ENCODE measurements at places on chromosomes 12 and 14.

- no peak for DNase-seq
Measured at GRCh38 chr12:105431537-105432100, 101.1 kb downstream of the C12orf75 start.

DNA sequence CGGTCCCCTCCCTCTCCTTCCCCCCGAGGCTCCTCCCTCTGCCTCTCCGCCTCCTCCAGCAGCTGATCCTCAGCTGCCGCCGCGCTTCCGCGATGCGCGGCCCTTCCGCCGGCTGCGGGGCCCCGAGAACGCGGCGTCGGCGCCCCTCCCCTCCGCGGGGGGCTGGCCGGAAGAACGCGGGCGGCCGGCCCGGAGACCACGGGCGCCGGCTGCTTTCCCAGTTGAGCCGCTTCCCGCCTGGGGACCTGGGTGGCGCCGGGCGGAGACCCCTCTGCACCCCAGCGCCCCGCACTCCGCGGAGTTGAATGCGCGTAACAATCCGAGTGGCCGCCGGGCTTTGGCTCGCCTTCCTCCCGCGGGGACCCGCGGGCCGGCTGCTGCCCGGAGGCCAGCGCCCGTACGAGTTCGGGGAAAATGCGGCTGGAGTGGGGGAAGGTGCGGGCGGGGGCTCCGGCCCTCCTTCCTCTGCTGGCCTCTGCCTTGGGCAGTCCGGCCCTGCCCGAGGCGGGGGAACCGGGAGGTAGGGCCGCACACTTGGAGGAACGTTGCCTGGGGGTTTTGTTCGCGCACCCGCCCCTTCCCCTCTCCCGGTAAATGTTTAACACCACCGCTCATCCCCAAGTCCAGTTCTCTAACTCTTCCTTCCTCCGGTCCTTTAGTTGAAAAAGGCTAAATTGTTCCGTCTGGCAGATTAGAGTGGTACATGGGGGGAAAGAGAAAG lies 393 bp upstream of the DCAF5 start:
- peak; percentile 78 for DNase-seq

- DNase-seq, result no peak
Measured at GRCh38 chr12:100789975-100790374, 4.6 kb upstream of the ANO4 start.

DNA sequence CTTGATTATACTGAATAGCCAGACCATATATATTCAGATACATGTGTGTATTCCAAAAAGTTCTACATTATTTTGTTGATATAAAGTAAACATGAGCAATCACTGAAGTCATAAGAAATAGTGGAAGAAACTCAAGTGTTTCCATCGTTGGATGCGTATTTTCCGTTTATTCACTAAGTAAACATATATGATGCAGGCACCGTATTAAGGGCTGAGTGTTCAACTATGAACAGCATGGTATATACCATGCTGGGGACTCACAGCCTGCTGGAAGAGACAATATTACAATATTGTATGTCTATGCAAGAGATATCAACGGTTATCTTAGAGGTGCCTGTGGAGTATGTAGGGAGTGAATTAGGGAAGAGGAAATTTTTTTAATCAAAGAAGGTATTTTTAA lies 1.2 kb downstream of the PYROXD1 start:
- DNase-seq, result no peak

- DNase-seq, result no peak
Measured at GRCh38 chr12:50986966-50987737, 34.8 kb downstream of the HIGD1C start.

- DNase-seq, result no peak
Measured at GRCh38 chr12:128734371-128734770, 89.4 kb downstream of the SLC15A4 start.

- DNase-seq, result peak; percentile 9
Measured at GRCh38 chr14:102323102-102323501, 3.6 kb downstream of the ZNF839 start.

DNA sequence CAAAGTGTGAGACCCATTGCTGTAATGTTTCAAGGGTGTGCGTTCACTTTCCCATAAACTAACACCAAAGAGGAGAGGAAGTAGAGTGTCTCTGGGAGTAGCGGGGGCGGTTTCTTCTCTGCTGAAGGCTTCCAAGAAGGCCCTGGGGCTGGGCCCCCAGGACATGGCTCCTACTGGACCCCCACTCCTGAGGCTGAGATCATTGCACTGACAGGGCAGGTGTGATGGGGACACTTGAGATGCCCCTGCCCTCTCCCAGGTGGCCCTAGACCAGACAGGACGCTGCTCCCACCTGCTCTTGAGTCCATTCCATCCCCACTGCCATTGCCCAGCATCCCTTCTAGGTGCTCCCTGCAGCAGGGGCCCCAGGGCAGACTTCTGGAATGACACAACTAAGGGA lies 20.1 kb downstream of the TMEM63C start:
- no peak for DNase-seq

DNA sequence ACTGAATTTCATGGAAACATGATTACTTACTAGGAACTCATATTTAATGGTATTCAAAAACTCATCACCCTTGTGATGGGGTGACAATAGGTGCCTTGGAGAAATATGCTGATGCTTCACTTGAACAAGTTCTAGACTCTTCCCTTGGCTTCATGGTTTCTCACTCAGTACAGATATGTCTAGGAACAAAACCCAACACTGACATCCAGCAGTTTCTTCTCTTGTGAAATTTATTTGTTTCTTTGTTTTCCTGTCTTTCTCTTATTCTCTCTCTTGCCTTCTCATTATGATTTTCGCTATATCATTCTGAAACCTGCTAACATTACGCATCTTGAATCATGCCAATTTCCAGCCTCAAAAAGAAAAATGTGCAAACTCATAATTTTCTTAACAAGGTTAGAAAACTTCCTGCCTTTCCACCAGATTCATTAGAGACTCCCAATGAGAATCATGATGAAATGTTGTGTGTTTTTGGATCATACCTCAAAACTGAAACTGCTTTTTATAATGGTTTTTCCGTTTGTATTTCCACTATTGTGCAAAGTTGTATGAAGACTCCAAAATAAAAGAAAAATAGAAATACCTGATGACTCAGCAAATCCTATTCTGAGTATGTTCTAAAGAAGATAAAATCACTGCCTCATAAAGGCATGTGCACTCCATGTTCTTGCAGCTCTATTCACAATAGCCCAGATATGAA lies 1021.5 kb downstream of the TMEM121 start:
- DNase-seq, result no peak

DNA sequence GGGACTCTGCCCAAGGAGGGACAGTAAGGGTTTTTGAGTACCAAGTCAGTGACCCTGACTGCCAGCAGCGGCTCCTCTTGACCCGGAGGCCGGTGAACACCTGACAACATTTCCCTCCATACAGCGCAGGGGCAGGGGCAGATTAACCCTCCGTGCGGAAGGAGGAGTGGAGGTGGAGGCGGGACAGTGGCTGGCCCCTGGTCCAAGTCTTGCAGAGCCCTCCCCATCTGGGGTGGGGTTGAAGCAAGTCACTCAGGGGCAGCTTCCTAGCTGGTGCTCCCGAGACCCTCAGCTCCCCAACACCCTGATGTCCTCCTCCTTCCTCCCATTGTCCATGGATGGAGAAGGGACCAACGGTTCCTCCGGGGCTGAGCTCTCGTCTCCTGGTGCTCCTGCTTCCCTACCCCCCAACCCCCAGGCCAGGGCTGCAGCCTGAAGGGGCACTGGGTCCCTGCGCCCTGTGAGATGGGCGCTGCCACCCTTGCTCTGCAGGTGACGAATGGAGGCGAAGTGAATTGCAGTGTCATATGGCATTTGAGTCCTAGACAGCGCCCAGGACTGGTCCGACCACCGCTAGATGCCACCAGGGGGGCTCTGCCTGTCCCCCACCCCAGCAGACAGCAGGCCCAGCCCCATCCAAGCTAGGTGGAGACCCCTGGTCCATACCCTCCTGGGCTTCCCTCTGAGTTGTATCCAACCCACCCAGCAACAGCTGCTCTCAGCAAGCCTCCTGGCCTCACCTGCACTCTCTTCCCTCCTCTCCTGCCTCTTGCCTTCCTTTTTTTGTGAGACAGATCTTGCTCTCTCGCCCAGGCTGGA lies 7.0 kb upstream of the AMN start:
- DNase-seq, result no peak

GRCh38 chr12:49279706-49280159 lies 14.9 kb downstream of the TUBA1C start:
- no peak for DNase-seq

- no peak for DNase-seq
Measured at GRCh38 chr14:66649498-66649897, 141.6 kb downstream of the GPHN start.

- DNase-seq, result no peak
Measured at GRCh38 chr12:111881716-111882115, 39.7 kb downstream of the MAPKAPK5 start.

DNA sequence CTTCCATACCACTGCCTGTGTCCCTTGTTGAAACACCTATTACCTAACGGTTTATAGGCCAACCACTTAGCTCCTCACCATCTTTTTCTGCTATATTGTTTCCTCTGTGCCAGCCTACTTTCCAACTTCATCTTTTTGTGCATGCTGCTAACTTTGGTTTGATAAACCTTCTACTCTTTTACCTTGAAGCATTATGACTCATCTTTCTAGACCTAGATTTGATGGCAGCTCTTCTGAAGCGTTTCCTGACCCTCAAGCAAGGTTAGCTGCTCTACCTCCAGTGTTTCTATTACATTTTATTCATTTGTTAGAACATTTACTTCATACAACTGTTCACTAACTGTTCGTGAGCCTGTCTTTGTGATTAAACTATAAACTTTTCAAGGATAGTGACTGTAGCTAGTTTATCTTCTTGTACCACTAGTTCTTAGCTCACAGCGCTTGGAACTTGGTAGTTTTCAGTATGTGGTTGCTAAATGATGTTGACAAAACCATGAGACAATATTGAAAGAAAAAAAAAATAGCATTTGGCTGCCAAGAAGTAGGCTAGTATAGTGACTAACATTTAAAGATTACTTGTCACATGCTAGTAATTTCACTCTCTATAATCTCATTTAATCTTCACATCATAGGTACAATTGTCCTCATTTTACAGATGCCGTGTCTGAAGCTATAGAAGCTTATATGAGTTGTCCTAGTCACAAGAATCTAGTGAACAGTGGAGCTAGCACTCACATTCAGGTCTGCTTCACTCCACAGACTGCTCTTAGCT lies 79.5 kb downstream of the APAF1 start:
- DNase-seq, result no peak

- DNase-seq, result no peak
Measured at GRCh38 chr12:24822121-24822899, 126.6 kb downstream of the BCAT1 start.

- DNase-seq, result no peak
Measured at GRCh38 chr12:88058719-88059077, 29.5 kb upstream of the C12orf50 start.

DNA sequence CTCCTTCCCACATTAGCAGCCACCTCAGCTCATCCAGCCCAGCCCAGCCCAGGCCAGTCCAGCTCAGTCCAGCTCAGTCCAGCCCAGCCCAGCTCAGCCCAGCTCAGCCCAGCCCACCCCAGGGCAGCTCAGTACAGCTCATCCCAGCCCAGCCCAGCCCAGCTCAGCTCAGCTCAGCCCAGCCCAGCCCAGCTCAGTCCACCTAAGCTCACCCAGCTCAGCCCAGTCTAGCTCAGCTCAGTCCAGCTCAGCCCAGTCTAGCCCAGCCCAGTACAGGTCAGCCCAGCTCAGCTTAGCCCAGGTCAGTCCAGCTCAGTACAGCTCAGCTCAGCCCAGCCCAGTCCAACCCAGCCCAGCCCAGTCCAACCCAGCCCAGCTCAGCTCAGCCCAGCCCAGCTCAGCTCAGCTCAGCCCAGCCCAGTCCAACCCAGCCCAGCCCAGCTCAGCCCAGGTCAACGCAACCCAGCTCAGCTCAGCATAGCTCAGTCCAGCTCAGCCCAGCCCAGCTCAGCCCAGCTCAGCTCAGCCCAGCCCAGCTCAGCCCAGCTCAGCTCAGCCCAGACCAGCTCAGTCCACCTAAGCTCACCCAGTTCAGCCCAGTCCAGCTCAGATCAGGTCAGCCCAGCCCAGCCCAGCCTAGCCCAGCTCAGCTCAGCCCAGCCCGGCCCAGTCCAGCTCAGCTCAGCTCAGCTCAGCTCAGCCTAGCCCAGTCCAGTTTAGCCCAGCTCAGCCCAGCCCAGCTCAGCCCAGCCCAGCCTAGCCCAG lies 63.0 kb downstream of the TMEM121 start:
- DNase-seq, result no peak

DNA sequence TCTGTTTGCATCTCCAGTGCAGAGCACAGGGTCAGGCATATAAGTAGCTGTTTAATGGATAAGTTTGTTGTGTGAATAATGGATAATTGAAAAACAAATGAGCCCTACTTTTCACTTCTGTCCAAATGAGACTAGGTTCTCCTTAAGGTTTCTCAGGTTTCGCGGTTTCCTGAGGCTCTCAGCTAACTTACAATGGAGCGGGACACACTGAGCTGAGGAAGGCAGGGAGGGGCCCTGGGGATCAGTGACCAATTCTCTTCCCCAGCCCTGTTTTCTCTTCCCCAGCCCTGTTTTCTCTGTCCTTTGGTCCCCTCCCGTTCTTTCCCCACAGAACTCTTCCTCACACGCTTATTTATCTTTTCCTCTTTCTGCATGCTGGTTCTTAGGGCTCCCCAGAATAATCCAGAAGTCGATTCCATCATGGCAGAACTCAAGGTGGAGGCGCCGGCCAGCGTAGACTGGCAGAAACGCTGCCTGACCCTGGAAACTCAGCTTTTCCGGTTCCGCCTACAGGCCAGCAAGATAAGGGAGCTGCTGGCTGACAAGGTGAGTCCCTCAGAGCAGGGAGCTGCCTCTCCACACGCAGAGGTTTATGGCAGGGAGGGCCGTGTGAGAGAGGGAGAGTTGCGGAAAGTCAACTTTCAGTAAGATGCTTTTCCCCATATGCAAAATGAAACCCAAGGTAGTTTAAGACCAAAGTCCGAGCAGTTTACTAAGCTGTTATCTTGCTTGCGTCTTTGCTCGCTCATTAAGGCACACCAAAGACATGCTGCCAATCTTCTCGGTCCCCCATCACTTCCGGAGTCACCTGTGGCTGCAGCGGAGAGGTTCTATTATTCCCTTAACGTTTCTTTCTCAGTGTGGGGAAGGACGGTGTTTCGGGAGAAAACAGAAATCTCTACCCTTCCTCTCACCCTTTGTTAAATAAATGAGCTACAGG lies 8.6 kb downstream of the PLEKHH1 start:
- DNase-seq, result no peak

DNA sequence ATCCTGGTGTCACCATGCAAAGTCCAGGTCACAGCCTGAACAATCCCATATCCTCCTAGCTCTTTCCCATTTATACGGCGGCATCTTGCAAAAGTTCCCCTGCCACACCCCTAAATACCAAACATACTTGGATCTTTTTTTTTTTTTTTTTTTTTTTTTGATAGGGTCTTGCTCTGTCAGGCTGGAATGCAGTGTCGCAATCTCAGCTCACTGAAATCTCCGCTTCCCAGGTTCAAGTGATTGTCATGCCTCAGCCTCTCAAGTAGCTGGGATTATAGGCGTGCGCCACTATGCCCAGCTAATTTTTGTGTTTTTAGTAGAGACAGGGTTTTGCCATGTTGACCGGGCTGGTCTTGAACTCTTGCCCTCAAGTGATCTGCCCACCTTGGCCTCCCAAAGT lies 451.3 kb downstream of the GLT1D1 start:
- DNase-seq, result no peak

All from NCI-H2081 treated with DMSO at 0.1 percent for 48 hours (cell line).